NCI-H69 (cell line): ENCODE measurements at places on chromosomes 4 and X.

GRCh38 chr4:67030636-67031035 is 514.7 kb downstream of the CENPC start:
- DNase-seq = no peak

- no peak for DNase-seq
These were observed 52.9 kb downstream of the NSG1 start for GRCh38 chr4:4439782-4440181.

- no peak for DNase-seq
These were observed 54.4 kb upstream of the HS3ST1 start for GRCh38 chr4:11483046-11483445.

DNA sequence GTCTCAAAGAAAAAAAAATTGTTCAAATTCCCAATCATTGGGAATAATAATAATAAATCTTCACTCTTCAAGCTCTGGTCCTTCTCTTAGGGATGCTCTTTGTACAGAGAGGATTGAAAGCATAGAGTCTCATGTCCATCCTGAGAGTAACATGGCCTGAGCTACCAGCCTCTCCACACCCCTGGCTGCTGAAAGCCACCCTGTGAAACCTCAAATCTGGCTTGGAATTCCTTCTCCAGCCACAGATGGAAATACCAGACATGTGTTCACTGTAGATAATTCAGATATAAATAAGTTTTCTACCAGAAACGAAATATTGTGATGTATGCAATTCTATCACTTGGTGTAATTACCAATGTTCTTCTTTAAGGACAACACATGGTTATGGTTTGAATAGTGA is 140.6 kb downstream of the ARSF start:
- DNase-seq = no peak

DNA sequence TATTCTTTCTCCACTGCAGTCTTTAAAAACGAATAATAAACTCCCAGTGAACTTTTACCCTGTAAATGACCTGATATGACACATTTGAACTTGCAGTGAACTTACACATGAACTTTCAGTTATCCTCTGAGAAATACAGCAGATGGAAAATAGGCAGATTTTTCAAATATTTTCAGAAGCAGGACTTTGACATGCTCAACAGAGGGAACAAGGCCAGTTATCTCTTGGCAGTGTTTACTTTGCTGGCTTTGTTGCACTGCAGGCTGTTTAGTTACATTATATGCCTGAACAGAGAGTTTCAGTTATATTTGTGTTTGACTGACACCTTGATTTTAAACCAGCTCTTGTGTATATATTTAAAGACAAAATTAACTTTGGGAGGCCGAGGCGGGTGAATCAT is 47.6 kb upstream of the FGG start:
- no peak for DNase-seq

GRCh38 chrX:37509349-37509748 is 62.1 kb upstream of the LANCL3 start:
- peak; percentile 11 for DNase-seq

DNA sequence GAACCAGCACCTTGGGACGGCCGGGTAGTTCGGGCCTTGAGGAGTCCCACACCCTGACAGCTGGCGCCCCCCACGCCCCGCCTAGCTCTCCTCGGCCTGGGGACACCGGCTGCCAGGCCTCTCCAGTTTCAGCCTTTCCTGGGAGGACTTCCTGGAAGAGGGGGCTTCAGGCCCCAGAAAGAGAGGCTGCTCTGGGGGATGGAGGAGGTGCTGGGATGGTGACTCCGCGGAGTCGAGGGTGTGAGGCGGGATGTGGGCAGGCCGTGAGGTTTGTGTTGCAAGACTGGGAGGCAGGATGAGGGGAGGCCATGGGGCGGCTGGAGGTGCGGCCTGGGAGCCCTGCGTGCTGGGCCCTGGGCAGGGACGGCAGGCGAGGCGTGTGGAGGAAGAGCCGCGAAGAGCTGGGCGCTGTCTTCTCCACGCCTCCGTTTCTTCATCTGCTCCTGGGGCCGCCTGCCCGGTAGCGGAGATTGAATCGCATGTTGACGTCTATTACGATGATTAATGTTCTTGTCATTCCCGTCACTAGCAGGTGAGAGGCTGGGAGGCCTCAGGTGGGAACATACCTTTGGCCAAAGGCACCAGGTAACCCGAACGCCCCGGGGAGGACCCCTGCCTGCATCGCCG is 918 bp upstream of the FGFRL1 start:
- DNase-seq = peak; percentile 61

DNA sequence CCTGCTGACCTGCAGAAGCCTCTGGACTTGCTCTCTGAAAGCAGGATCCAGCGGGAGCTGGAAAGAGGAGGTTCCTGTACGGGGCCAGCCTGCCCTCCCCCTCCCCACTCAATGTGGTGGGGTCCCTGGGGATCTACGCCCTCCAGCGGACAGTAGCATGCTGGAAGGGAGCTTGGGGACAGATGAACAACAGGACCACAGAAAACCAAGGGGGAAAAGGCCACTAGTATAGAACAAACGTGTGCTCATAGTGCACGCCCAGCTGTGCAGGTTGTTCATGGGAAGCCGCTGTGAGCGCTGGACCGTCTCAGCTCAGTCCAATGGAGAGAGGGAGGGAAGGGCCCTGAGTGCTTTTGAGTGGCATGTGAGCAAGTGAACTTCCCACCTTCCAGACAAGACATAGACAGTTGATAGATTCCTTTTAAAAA is 15.8 kb downstream of the HMX1 start:
- DNase-seq = peak; percentile 59

DNA sequence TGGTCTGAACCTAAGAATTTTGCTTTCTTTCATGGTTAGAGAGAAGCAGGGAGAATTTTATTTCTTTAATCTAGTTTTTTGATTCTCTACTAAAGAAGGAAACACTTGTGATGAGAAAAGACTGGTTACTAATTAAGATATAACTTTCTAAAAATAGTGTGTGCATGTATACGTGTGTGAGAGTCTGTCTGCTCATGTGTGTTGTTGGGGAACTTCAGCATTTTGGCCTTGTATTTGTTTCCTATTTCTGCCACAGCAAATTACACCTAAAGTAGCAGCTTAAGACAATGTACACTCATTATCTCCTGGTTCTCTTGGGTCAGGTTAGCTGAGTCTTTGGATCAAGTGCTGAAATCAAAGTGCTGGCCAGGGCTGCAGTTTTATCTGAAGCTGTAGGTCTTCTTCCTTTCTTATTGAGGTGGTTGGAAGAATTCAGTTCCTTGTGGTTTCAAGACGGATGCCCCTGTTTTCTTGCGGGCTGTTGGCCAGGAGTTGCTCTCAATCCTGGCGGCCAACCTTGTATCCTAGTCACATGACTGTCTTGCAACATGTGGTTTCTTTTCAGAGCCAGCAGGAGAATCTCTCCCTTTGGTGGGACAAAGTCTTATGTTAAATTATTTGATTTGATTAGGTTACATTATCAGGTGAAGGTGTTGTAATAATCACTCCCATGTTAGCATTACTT is 188.4 kb upstream of the CLNK start:
- DNase-seq = no peak

GRCh38 chr4:108649863-108650211 is 562 bp upstream of the OSTC start:
- peak; percentile 25 for DNase-seq

GRCh38 chr4:39860804-39861203 is 116.9 kb downstream of the PDS5A start:
- no peak for DNase-seq

GRCh38 chr4:128810871-128811570 is 1.5 kb downstream of the JADE1 start:
- peak; percentile 93 for DNase-seq

DNA sequence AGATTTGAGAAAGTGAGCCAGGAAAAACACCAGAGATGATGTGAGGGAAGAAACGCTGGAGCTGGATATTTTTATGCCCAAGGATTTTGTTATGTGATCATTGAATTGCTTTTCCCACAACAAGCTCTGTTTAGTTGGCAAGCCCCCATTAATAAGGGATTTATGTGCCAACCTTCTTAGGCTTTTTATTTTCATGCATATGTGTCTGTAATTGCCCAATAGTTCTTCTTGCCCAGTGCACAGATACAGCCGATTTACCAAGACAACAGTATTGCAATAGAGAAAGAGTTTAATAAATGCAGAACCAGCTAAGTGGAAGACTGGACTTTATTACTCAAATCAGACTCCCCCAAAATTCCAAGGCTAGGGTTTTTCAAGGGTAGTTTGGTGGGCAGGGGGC is 57.7 kb downstream of the TRIM2 start:
- DNase-seq = no peak

GRCh38 chr4:76545226-76545884 is 110.3 kb downstream of the SHROOM3 start:
- DNase-seq = no peak

DNA sequence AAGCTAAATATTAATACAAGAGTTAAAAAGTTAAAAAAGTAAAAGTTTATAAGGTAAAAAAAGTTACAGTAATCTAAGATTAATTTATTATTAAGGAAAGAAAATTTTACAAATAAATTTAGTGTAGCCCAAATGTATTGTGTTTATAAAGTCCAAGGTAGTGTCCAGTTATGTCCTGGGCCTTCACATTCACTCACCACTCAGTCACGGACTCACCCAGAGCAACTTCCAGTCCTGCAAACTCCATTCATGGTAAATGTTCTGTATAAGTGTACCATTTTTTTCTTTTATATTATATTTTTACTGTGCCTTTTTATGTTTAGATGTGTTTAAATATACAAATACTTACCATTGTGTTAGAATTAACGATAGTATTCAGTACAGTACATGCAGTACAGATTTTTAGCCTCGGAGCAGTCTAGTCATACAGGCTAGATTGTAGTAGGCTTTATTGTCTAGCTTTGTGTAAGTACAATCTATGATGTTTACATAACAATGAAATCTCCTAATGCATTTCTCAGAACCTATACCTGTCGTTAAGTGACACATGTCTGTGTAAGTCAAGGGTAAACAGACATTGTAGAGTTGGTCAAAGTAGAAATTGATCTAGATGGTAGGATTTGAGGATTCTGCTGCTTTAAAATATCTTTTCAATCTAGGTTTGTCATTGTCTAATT is 197.7 kb downstream of the GC start:
- DNase-seq = no peak

GRCh38 chr4:95263391-95263790 is 285.4 kb downstream of the UNC5C start:
- DNase-seq = no peak

- DNase-seq = no peak
These were observed 52.0 kb upstream of the HS3ST1 start for GRCh38 chr4:11480683-11481082.

DNA sequence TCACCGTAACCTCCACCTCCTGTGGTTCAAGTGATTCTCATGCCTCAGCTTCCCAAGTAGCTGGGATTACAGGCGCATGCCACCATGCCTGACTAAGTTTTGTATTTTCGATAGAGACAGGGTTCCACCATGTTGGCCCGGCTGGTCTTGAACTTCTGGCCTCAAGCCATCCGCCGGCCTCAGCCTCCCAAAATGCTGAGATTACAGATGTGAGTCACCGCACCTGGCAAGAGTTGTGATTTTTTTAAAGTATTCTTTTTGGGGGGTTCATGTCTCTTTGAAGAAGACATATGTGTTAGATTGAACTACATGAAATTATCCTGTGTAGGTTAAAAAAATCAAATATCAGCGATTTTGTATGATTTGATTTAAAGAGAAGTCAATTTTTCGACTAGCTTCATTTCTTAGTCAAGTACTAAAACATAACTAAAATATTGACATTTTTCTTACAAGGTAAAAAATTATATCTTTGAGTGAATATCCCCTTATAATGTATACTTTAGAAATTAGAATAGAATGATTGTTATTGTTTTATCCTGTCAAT is 60.3 kb upstream of the ANTXR2 start:
- DNase-seq = no peak

DNA sequence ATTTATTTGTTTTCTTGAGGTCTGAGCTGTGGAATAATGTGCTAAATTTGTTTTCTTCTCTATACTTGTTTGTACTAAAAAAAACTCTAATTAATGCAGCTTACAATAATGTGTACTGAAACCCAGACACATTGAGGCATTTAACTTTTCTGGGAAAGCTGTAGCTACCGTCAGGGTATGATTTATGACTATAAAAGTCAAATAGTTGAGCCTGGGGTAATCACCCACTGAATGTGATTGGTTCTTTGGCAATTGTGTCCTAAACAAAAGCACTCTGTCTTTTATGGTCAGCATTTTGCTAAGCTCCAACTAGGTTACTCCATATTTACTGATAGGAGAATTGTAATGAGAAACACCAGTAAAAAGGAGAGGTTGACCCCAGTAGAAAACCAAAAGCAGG is 65.9 kb upstream of the CBLL2 start:
- DNase-seq = peak; percentile 8

DNA sequence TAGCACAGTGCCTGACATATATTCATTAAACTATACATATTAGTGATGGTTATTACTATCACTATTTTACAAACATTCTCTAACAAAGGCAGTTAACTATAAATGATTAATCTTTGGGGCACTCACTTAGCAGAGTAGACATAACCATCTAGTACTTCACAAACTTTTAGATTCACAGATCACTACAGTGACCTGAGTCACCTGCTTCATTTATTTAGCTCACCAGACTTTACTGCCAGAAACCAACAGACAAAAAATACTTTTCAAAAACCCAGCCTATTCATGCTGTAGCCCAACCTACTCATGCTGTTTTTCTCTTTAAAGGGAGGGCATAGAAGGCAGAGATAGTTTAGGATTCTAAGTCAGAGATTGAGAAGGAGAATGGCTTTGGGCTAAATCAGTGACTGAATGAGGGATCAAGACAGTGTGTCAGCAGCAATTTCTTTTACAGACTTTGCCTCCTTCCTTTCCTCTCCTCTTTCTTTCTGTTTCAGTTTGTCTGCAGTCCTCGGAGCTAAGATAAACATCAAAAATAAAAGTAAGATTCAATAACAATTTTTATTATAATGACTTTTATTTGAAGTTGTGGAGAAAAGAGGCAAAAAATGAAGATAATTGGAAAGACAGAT is 34.7 kb upstream of the PDE5A start:
- DNase-seq = no peak

DNA sequence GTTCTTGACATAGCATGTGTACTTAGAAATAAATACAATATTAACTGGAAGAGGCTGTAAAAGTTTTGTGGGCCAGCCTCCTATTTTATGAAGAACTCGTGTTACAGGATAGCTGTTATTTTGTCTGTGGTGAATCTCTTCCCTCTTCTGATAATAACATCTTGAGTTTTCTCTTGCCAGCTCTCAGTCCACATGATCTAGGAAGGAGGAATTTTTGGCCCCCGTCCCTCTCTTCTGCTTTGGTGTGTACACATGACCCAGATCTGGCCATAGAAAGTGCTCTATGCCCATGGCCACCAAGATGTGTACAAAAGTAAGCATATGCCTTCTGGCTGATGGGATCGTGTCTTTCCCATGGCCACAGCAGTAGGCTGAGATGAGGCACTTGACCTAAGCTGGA is 108.0 kb upstream of the LEF1 start:
- no peak for DNase-seq

- DNase-seq = peak; percentile 29
These were observed 44.1 kb upstream of the UPRT start for GRCh38 chrX:75229774-75230173.

- no peak for DNase-seq
These were observed 137.3 kb upstream of the CLNK start for GRCh38 chr4:10821826-10822225.
